ENCODE measurements at places on chromosomes 7 and 10.

DNA sequence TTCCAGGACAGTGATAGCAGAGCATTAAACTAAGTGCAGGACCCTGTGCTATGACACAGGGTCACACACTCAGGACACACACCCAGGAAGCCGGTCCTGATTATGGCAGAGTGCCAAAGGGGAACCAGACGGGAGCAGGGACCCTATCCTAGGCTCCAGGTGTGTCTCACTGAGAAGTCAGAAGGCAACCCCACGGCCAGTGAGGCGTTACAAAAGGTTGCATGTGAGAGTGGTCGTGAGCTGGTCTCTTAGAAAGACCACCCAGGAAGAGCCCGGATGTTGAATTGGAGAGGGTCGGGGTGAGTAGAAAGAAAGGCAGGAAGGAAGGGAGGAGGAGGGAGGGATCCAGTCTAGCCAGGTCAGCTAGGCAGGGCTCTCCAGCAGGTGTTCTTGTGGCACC lies 31.0 kb downstream of the FRMPD2 start:
- no peak for DNase-seq

DNA sequence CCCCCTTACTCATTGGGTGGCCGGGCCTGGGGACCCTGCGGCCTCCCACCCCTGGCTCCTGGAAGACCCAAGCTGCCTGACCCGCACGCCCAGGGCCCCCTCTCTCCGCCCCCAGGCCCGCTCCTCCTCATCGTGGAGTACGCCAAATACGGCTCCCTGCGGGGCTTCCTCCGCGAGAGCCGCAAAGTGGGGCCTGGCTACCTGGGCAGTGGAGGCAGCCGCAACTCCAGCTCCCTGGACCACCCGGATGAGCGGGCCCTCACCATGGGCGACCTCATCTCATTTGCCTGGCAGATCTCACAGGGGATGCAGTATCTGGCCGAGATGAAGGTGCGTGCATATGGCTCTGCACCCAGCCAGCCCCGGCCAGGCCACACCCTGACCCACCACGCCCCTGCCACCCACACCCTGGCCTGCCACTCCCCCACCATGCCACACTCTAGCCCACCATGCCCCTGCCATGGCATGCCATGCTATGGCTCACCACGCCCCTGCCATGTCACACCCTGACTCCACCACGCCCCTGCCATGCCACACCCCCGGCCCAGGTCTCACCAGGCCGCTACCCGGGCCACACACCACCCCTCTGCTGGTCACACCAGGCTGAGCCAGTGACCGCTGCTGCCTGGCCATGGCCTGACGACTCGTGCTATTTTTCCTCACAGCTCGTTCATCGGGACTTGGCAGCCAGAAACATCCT lies 18.7 kb upstream of the CSGALNACT2 start:
- no peak for DNase-seq

GRCh38 chr10:32207544-32207943 lies 139.4 kb downstream of the EPC1 start:
- peak; percentile 47 for DNase-seq

DNA sequence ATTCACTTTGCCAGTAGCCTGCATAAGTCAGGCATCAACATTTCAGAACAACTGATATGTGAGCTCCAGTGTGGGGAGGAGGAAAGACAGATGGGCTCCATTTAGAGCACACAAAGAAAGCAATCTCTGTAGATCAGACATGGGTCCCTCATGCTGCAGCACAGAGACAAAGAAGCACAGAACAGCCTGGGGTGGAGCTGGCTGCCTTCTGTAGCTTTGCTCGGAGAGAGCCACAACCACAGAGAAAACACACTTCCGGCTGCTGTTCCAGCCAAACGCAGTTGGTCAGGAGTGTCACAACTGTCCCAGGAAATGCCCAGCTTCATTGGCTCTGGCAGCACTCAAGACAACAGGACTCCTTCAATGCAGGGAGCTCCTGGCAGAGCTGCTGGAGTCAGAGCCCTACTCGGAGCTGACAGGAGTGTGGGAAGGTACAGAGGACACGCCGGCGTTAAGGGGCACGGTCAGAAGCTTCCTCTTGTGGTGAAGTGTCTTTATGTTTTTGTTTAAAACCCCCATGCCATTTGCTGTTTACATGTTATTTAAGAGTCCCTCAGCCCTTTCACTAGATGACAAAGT lies 494.4 kb downstream of the TCERG1L start:
- DNase-seq, result no peak

Data from activated T-cell treated with anti-CD3 and anti-CD28 coated beads for 48 hours (primary cell).